ENCODE measurements at places on chromosomes 4 and X.

GRCh38 chrX:135516376-135516775 is 4.1 kb upstream of the INTS6L start:
- no peak for DNase-seq

DNA sequence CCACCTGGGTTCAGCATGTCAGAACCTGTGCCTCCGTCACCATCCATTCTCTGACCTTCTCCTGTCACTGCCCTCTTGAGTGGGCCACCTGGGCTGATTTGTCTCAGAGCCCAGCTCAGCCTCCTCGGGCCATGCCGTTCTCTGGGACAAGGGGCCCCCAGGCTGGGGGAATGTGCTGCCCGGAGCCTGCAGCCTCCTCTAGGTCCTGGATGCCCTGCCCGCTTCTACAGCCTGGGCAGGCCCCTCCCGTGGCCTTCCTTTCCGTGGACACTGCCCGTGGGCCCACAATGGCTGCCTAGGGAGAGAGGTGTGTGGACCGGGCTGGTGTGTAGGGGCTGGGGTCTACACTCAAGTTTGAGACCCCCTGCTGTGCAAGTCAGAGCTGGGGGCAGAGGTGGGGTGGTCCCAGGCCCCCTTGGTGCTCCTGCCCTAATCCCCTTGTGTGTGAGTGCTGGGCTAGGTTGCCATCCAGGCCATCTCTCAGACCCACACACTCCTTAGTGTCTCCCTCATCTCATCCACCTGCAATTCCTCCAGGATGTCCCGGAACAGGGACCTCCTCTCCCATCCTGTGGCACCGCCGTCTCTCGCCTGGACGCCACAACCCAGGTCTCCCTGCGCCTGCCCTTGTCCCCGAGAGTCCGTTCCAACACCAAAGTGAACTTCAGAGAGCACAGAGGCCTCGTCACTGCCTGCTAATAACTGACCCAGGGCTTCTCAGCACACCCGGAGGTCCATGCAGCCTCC is 12.4 kb downstream of the PSAPL1 start:
- no peak for DNase-seq

- DNase-seq, result no peak
These were observed 114.3 kb downstream of the ELOVL6 start for GRCh38 chr4:110084154-110084553.

DNA sequence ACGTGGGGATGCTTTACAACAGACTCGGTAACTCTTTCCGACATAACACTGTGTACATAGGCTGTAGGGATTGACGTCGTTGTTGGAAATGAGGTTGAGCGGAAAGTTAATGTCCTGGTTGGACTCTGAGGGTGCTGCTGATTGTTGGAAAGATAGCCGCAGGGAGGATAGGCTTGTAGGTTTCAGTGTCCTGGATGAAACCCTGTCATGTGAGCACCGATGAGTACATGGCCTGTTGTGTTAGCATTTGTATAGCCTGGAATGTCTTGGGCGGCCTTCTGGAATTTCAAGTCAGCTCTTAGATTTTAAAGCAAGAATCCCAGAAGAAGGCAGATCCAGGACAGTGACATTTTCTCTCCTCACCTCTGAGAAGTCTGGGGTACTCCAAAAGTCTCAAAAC is 63.3 kb downstream of the TBC1D14 start:
- DNase-seq, result peak; percentile 84

DNA sequence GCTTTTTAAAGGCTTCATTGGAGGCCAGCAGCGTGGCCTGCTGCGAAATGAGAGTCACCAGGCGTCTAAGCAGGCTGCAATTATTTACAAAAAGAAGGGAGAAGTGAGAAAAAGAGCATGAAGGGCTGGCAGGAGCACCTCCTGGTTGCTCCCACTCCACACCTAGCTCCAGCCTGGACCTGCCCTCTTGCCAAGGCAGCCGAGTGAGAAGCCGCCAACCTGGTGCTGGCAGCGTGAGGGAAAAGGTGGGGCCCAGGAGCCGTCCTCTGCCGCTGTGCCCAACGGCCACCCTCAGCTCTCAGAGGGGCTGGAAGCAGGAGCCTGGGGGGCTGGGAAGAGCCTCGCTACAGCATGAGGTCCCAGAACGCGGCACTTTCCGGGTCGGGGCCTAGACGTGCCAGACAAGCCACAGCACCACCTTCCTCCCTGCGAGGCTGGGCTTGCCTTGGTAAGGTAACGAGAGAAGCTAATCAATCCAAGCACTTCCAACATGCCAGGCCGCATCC is 16.3 kb downstream of the SLC6A8 start:
- DNase-seq, result no peak

DNA sequence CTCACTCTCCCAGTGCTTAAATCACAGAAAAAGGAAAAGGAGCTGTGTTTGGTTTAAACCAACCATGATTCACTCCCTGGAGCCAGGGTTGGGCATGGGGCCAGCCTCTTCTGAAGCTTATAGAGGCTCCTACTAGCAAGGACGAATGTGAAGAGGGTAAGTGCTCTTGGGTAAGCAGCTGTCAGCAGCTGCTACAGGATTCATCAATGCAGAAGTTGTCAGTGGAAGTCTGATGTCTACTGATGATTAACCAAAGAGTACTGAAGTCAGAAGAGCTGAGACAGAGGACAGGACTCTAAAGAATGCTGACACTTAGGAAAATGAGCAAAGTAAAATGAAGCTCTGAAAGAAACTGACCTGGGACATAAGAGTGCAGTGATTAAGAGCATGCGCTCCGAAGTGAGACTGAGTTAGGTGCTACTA is 32.7 kb upstream of the JADE1 start:
- DNase-seq, result no peak

DNA sequence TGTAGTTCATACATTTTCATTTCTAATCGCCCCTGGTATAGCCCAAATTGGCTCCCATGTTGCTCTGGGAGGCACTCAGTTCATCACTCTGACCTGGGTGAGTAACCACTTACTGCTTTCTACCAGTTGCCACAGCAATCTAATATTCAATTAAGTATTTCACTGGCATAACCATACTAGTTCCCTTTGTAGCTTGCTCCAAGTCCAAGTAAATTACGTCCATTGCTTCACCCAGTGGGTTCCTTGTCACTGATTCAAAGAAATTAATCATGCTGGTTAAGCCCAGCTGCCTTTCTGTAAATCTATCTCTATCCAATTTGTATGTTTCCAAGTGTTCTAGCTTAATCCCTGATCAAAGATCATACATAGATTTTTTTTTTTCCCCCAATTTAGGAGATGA is 92.0 kb upstream of the CBR4 start:
- DNase-seq, result no peak
